ENCODE measurements at places on chromosomes 2 and 18.

DNA sequence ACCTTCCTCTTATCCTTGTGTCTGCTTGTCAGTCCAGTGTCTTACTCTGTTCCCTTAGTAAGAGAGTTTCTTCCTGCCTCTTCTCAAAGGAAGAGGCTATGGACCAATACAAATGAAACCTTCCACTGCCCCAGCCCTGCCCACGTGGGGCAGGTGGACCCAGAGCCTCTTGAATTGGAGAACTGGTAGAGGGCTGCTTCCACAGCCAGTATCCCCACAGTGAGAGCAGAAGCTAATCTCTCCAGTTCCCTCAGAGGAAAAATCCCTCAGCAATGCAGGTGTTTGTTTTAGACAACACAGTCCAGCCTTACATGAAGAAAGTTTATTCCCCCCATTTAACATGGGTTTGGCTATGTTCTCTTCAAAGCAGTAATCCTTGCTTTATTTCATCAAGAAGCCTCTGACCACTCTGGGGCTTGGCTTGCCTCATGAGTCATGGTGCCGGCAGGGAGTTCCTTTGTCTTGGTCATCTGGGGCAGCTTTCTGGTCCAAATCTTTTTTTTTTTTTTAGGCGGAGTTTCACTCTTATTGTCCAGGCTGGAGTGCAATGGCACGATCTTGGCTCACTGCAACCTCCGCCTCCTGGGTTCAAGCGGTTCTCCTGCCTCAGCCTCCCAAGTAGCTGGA lies 6.5 kb upstream of the CYBRD1 start:
- DNase-seq: no peak

DNA sequence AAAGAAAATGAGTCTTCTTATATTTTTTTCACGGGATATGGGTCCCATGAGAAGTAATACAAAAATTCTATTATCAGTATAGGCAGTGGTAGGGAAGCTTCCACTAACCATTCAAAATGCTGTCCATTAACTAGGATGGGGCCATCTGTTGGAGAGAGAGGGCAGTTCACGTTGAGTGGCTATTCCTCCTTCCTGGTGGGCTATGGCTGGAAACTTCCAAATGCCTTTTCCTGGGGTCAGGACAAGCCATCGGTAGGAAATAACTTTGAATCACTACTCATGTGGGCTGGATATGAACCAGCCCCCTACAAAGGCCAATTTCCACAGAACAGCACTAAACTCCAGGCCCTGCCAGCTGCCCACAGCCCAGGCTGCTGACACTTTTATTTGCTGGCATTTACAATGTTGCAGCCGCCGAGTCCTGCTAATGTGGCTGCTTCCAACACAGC lies 156.1 kb upstream of the HNRNPA3 start:
- no peak for DNase-seq

GRCh38 chr18:50748243-50749229 lies 71.3 kb downstream of the MRO start:
- DNase-seq: no peak

GRCh38 chr2:241201445-241202267 lies 13.2 kb downstream of the ANO7 start:
- no peak for DNase-seq

DNA sequence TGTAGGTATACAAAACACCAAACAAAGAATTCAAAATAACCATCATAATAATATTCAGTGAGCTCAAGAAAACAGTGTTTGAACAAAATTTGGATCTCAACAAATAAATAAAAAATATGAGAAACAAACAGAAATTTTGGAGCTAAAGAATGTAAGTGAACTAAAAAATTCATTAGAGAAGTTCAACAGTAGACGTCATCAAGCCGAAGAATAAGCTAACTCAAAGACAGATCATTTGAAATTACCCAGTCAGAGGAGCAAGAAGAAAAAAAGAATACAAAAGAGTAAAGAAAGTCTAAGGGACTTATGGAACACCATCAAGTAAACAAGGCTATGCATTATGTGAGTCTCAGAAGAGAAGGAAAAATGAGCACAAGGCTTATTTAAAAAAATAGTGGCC lies 16.6 kb upstream of the SPP2 start:
- DNase-seq: no peak

DNA sequence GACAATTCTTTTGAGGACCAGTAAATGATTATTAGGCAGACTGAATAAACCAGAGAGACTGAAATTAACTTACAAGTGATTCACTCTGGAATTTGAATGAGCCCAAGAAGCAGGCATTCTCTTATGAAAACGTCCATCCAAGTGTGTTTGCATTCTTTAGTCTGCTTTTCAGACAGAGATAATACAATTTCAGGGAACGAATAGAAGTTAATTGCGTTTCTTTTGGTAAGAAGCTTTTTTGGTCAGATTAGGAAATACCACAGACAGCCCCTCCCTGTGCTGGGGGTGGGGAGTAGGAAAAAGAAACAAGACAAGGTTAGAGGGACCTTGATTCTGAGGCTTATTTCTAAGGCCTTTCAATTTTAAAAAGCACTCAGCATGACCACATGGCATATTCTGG lies 874.4 kb downstream of the SUCLG1 start:
- DNase-seq: no peak

- no peak for DNase-seq
These were observed 91.5 kb downstream of the MREG start for GRCh38 chr2:215921895-215922294.

- no peak for DNase-seq
These were observed 4.2 kb downstream of the CIB4 start for GRCh38 chr2:26636935-26637334.

DNA sequence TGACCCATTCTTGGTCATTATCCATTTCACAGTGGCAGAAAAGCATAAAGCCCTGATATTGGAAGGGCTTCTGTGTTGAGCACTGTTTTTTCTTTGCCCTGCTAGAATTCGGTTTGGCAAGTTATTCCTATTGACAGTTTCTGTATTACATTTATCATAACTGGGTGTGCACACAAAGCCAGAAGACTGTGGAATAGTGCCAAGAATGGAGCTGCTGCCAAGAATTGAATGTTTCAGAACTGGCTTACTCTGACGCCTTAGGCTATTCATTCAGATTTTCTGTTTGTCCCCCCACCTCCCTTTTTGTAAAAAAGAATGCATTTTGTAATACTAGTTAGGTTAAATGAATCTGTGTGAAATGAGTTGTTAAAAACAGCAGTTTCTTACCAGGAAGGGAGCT lies 12.7 kb downstream of the KDM3A start:
- DNase-seq: peak; percentile 79

DNA sequence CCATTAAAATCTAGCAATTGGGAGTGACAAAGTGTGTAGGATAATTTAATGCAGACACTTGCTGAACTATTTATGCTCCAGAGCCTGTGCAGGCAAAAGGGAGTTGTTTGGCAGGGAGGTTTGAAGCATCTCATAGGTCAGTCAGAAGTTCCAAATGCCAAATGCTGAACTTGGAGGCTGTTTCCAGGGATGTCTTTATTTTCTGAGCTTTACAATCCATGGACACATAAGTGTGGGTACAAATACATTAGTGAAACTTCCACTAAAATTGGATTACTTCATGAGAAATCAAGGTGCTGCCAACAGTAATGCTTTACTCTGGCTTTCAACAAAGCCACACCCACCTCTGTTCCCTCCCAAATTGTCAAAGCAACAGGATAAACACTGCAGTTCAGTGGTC lies 422.1 kb upstream of the SETBP1 start:
- peak; percentile 20 for DNase-seq

DNA sequence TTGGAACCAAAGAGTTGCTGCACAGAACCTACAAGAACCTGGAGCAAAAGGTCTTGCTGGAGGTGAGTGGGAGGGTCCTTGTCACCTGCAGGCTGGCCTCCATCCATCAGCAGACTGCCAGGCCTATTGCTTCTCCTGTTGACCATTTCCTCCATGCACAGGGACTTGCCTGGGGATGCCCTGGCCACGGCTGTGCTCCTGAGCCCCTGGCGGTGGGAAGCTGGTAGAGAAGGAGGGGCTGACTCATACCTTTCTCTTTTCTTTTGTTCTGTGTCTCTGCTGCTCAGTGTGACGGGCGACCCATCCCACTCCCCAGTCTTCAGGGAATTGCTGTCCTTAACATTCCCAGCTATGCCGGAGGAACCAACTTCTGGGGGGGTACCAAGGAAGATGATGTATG lies 102.6 kb downstream of the DGKD start:
- DNase-seq: no peak

GRCh38 chr2:48525269-48525943 lies 4.5 kb upstream of the STON1 start:
- DNase-seq: no peak

DNA sequence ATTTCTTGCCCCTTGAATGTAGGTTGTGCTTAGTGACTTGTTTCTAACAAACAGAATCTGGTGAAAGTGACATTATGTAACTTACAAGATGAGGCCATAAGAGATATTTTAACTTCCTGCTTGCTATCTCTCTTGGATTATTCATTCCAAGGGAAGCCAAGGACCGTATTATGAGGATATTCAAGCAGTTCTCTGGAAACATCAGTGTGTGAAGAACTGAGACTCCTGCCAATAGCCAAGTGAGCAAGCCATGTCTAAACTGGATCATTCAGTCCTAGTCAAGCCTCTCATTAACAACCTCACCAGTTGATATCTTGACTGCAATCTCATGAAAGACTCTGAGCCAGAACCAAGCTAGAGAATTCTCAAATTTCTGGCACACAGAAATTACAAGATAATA lies 765.1 kb upstream of the SLC8A1 start:
- DNase-seq: no peak

- no peak for DNase-seq
These were observed 447.3 kb downstream of the TMX3 start for GRCh38 chr18:68267583-68267982.

DNA sequence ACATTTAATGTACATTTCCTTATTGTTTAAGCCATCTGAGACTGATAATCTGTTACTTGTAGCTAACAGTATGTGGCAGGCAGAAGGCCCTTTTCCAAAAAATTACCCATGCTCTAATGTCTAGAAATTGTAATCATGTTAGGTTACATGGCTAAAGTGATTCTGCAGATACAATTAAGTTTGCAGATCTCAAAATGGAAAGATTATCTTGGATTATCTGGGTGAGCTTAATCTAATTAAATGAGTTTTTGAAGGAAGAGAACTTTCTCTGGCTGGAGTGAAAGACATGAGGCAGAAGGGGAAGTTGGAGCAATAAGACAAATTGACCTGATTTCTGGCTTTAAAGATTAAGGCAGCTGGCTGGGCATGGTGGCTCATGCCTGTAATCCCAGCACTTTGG lies 76.3 kb downstream of the MBD2 start:
- no peak for DNase-seq

GRCh38 chr18:5973099-5973498 lies 77.8 kb upstream of the TMEM200C start:
- DNase-seq: no peak

GRCh38 chr2:231245249-231246094 lies 47.0 kb downstream of the ARMC9 start:
- no peak for DNase-seq

GRCh38 chr2:215879977-215880940 lies 133.1 kb downstream of the MREG start:
- DNase-seq: no peak

DNA sequence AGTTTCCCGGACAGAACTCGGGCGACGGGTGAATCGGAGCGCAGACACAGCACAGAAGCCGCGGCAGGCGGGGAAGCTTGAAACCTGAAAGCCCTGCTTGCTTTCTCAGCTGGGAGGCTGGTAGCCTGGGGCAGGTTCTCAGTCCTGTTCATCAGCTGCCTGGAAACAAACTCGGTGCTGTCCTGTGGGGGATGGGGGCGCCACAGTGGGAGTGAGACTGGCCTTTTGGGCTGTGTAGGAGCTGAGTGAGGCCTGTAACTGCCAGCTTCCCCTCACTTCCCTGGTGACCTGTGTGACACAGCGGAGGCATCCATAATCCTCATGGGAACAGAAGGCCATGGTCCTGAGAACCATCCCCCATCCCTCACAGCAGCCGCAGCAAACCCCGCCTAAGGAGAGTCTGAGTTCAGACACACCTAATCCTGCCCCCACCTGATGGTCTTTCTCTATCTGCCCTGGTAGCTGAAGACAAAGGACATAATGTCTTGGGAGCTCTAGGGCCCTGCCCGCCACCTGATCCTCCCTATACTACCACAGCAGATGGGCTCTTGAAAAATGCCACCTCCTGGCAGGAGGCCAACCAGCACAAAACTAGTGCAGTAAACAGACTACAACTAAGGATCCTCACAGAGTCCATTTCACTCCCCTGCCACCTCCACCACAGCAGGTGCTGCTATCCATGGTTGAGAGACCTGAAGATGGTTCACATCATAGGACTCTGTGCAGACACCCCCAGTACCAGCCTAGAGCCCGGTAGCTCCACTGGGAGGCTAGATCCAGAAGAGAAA lies 52.7 kb upstream of the LDLRAD4 start:
- DNase-seq: no peak

DNA sequence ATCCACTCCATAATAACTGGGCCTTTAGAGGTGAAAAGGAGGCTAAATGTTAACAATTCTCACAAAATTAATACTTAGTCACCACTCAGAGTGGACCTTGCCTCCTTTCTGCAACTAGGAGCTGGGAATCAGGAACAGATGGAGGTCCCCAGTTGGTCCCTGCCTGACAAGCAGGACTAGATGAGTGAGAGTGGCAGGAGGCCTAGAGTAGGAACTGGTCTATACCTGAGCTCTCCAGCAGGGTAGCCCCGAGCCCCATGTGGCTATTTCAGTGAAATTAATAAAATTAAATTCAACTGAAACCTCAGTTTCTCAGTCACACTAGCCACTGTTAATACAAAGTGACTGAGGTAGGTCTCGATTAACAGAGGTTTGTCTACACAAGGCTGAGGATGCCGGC lies 150.5 kb downstream of the MYO5B start:
- no peak for DNase-seq

DNA sequence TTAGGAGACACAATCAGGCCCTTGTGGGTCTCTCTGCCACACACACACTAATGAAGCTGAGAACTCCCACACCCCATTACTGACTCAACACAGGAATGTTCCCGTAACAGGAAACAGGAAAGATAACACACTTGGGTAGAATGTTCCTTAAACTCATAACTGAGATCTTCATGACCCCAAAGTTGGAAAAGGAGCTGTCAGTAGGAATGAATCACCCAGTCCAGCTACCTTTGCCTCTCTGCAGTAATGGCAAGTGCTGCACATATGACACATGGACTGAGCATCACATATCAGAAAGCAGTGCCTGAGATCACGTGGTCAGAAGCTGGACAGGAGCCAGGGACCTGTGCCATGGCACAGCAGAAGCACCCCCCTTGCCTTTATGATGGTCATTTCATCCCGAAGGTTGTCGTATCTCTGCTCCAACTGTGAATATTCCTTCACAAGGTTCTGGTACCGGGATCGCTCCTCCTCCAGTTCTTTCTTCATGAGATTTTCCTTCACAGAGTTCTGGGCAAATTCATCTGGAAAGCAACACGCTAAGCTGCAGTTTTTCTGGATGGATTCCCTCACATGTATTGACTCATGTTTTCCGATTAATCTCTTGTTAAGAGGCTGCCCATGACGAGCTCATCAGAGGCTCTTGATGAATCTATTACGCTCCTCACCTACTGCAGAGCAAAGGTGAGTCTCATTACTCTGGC lies 65.4 kb upstream of the ACAA2 start:
- peak; percentile 5 for DNase-seq

DNA sequence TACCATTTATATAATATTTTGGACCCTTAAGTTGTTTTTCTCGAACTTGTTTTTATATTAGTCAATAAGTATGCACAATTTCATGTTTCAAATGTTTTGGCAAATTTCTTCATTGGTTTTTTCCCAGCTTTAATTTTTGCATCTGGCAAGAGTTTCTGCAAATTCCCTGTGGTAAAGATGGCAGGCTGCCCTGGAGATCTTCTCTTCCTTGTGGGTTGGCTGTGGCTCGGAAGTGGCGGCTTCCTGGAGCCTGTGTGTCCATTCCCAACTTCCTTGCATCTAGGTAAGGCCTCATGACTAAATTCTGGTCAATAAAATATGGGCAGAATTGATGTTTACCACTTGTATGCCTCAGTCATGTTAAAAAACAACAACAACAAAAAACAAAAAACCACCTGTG lies 818.6 kb downstream of the EPHA4 start:
- DNase-seq: no peak
